ENCODE measurements at places on chromosomes 16 and 17. TPM values are rescaled to one million over a fixed set of nuclear protein-coding genes. Genes with fewer than 3 reads are reported as not detected.

- H3K27me3 ChIP-seq, result peaks cover 5% of the 10 kb centered on the region
- H3K27ac ChIP-seq, result no peak overlapping the region
- H3K4me1 ChIP-seq, result no peaks in the 10 kb centered on the region
- no peak for DNase-seq
- no peaks in the 10 kb centered on the region for H3K36me3 ChIP-seq
Measured at GRCh38 chr16:89048090-89048725, 45.4 kb upstream of the ACSF3 start.

- peaks cover 3% of the 10 kb centered on the region for H3K36me3 ChIP-seq
- no peak for DNase-seq
- H3K4me3 ChIP-seq, result no peak overlapping the region
- H3K27me3 ChIP-seq, result peaks cover 9% of the 10 kb centered on the region
- no peak overlapping the region for H3K27ac ChIP-seq
Measured at GRCh38 chr17:322006-322780, 30.4 kb downstream of the RPH3AL start.

- H3K36me3 ChIP-seq, result peaks cover 45% of the 10 kb centered on the region
- H3K27ac ChIP-seq, result no peak overlapping the region
- no peak for DNase-seq
- H3K27me3 ChIP-seq, result no peaks in the 10 kb centered on the region
Measured at GRCh38 chr17:64056269-64057005, 36.0 kb upstream of the ICAM2 start.

- no peaks in the 10 kb centered on the region for H3K27me3 ChIP-seq
- H3K27ac ChIP-seq, result no peak overlapping the region
- H3K4me3 ChIP-seq, result no peak overlapping the region
- DNase-seq, result no peak
- H3K4me1 ChIP-seq, result no peaks in the 10 kb centered on the region
Measured at GRCh38 chr17:56305007-56305406, 151.7 kb downstream of the ANKFN1 start.

GRCh38 chr17:13540546-13540945 is 61.2 kb downstream of the HS3ST3A1 start:
- no peak overlapping the region for H3K4me3 ChIP-seq
- H3K27ac ChIP-seq, result peak overlapping the region; percentile 28
- no peaks in the 10 kb centered on the region for H3K36me3 ChIP-seq
- H3K4me1 ChIP-seq, result peaks cover 58% of the 10 kb centered on the region
- no peaks in the 10 kb centered on the region for H3K27me3 ChIP-seq

GRCh38 chr17:57550668-57551315 is 194.3 kb downstream of the CCDC182 start:
- no peaks in the 10 kb centered on the region for H3K27me3 ChIP-seq
- no peak overlapping the region for H3K4me3 ChIP-seq
- no peak for DNase-seq
- H3K36me3 ChIP-seq, result no peaks in the 10 kb centered on the region

DNA sequence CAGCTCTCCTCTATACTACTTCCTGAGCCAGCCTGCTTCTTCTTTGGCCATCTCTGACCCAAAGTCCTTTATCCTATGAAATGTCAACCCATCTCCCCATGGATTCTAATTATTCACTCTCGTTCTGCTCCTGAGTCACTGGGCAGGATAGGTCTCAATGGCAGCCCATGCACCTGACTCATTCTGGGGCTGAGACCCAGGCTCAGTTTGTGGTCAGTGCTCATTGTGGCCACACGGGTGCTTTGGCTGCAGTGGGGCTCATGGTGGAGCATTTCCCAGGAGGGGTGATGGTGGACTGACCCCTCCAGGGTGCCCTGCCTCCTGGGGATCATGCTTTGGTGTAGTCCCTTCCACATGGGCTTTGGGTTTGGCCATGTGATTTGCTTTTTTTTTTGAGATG is 154.8 kb upstream of the WSCD1 start:
- no peak overlapping the region for H3K27ac ChIP-seq
- no peaks in the 10 kb centered on the region for H3K4me1 ChIP-seq
- H3K4me3 ChIP-seq, result no peak overlapping the region
- DNase-seq, result no peak
- H3K36me3 ChIP-seq, result no peaks in the 10 kb centered on the region

DNA sequence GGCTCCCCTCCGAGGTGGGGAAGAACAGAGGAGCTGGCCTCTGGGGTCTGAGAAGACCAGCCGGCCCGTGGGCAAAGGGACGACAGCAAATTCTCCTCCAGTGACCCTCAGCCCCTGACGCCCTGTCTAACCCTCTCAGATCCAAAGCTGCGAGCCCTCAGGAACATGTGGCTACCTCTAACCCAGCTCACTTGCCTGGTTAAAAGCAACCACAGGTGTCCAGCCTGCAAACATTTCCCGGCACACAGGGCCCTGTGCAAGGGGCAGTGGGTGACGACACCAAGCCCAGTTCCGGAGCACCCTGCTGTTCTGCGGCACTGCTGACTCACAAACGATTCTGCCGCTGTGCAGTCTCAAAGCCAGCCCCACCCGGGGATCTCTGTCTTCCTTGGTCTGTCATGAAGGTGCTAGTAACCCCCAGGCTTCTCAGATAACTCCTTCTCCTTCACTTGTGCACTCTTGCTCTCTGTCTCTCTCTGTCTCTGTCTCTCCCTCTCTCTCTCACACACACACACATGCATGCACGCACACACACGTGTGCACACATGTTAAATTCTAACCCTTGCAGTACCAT is 23.0 kb downstream of the WNT3 start:
- peaks cover 37% of the 10 kb centered on the region for H3K27me3 ChIP-seq
- no peaks in the 10 kb centered on the region for H3K36me3 ChIP-seq
- no peak overlapping the region for H3K4me3 ChIP-seq
- no peak overlapping the region for H3K27ac ChIP-seq
- DNase-seq, result no peak

DNA sequence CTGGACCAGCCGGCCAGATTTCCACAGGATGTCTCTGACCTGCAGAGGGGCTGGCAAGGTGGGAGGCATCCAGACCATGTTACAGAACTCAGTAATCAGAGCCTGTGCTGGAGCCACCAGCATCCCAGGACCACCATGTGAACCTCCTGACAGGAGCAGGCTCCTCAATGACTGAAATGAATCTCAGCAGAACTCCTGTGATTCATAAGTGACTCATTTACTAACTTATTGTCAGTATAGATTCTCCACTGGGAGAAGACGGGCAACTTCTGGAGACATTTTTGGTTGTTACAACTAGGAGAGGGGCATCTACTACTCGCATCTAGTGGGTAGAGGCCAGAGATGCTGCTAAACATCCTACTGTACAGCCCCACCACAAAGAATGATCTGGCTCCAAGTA is 3.1 kb upstream of the WWOX start:
- DNase-seq, result no peak
- no peak overlapping the region for H3K4me3 ChIP-seq
- no peaks in the 10 kb centered on the region for H3K36me3 ChIP-seq
- peaks cover 11% of the 10 kb centered on the region for H3K4me1 ChIP-seq
- no peak overlapping the region for H3K27ac ChIP-seq
- peaks cover 23% of the 10 kb centered on the region for H3K27me3 ChIP-seq

DNA sequence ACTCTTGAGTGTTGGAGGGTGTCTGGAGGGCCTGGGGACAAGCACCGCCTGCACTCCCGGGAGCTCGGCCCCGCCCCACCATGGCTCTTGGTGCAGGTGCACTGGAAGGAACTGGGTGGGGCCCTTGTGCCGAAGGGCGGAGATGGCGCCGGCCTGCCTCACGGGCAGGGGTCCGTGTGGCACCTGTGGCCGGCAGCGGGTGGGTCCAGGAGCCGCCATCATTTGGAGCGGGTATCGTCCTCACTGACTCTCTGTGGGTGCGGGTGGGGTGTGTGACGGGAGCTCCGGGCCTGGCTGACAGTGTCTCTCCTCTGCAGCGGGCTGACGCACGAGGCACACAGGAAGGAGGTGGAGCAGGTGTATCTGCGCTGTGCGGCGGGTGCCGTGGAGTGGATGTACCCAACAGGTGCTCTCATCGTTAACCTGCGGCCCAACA is 5.2 kb downstream of the METRNL start:
- H3K4me1 ChIP-seq, result peaks cover 69% of the 10 kb centered on the region
- H3K36me3 ChIP-seq, result peaks cover 29% of the 10 kb centered on the region
- peak overlapping the region; percentile 38 for H3K4me3 ChIP-seq
- no peaks in the 10 kb centered on the region for H3K27me3 ChIP-seq
- DNase-seq, result no peak
- H3K27ac ChIP-seq, result peak overlapping the region; percentile 94

GRCh38 chr16:11768849-11769248 is 26.2 kb upstream of the TXNDC11 start:
- peaks cover 64% of the 10 kb centered on the region for H3K36me3 ChIP-seq
- H3K4me1 ChIP-seq, result no peaks in the 10 kb centered on the region
- no peak for DNase-seq
- no peak overlapping the region for H3K4me3 ChIP-seq

DNA sequence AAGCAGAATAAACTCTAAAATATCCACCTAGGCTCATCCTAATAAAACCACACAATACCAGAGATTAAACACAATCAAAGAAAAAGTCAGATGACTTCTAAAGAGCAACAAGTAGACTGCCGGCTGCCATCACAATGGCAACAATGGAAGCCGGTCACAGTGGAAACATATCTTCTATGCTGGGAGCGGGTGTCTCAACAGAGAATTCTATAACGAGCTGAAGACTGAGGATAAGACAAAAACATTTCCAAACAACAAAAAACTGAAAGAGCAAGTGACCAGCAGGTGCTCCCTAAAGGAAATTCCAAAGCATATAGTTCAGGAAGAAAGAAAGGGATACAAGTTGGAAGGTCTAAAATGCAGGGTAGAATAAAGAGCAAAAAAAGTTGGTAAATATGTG is 8.9 kb downstream of the NSMCE1 start:
- peaks cover 7% of the 10 kb centered on the region for H3K36me3 ChIP-seq
- H3K4me1 ChIP-seq, result peaks cover 4% of the 10 kb centered on the region
- no peak overlapping the region for H3K27ac ChIP-seq
- H3K4me3 ChIP-seq, result no peak overlapping the region

DNA sequence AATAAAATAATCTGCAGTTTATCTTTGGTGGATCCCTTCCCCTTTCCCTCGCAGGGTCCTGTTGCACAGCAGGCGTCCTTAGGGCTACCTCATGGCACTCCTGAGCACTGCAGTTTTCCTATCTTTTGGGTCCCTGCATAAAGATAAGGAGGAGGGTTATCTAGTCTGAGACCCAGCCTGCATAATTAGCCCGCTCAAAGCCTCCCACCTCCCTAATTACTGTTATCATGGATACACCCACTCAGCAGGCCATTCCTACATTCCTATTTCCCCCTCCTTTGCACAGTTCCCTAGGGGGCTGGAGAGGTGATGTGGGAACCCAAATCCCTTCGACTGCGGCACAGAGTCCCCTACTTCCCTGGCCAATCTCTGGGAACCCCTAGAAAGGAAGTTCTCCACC is 5.1 kb upstream of the CLUH start:
- no peak for DNase-seq
- H3K27ac ChIP-seq, result no peak overlapping the region
- H3K36me3 ChIP-seq, result no peaks in the 10 kb centered on the region
- H3K27me3 ChIP-seq, result no peaks in the 10 kb centered on the region

DNA sequence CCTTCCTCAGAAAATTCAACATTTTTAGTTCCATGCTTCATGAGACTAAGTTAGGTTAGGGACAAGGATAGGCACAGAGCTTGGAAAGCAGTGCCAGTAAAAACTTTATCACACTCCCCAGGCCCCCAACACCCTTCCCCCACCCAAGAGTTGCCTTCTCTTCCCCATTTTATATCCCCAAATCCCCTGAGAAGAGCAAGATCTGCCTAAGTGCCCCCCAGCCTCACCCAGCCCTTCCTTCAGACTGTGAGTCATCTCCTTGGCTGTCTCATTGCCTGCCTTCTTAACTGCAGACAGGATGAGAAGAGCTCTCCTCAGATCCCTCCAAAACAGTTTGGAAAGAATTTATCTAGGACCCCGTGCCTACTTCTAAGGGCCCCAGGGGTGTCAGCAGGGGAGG is 55.8 kb downstream of the NEUROD2 start:
- H3K4me1 ChIP-seq, result peaks cover 11% of the 10 kb centered on the region
- peaks cover 37% of the 10 kb centered on the region for H3K36me3 ChIP-seq

GRCh38 chr16:31099860-31100638 is 5.5 kb upstream of the VKORC1 start:
- no peak overlapping the region for H3K4me3 ChIP-seq

GRCh38 chr17:58595194-58595792 is 80.9 kb upstream of the MTMR4 start:
- DNase-seq, result no peak
- H3K4me1 ChIP-seq, result no peaks in the 10 kb centered on the region
- no peaks in the 10 kb centered on the region for H3K36me3 ChIP-seq
- H3K4me3 ChIP-seq, result no peak overlapping the region

GRCh38 chr17:58416937-58417299 is 416 bp downstream of the RNF43 start:
- no peak overlapping the region for H3K4me3 ChIP-seq
- H3K36me3 ChIP-seq, result no peaks in the 10 kb centered on the region
- no peak overlapping the region for H3K27ac ChIP-seq
- H3K27me3 ChIP-seq, result peaks cover 58% of the 10 kb centered on the region
- H3K4me1 ChIP-seq, result peaks cover 6% of the 10 kb centered on the region
- DNase-seq, result no peak

DNA sequence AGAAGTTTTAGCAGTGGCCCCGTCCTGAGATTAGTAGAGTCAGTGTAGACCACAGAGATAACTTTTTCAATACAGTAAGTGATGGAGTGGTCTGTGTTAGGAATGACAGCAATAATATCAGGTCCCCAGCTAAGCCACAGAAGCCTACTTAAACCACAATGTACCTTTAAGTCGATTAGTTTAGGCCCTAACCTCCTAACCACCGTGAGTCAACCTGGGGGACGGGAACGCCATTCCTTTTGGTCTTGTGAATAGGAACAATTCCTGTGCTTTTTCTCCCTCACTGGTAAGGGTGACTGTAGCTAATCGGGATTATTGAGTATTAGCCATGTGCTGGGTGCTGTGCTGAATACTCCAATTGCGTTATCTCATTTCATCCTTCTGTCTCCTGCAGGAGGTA is 14.0 kb downstream of the YPEL2 start:
- H3K27ac ChIP-seq, result no peak overlapping the region
- no peak for DNase-seq
- H3K27me3 ChIP-seq, result no peaks in the 10 kb centered on the region
- peaks cover 3% of the 10 kb centered on the region for H3K36me3 ChIP-seq
- no peak overlapping the region for H3K4me3 ChIP-seq
- H3K4me1 ChIP-seq, result peaks cover 68% of the 10 kb centered on the region

GRCh38 chr17:45398800-45399199 is 33.9 kb downstream of the ARHGAP27 start:
- peaks cover 10% of the 10 kb centered on the region for H3K27me3 ChIP-seq
- no peak for DNase-seq
- H3K4me1 ChIP-seq, result peaks cover 3% of the 10 kb centered on the region
- no peak overlapping the region for H3K4me3 ChIP-seq
- no peaks in the 10 kb centered on the region for H3K36me3 ChIP-seq

GRCh38 chr17:76612977-76613851 is 27.6 kb upstream of the ST6GALNAC2 start:
- H3K4me1 ChIP-seq, result no peaks in the 10 kb centered on the region
- H3K27me3 ChIP-seq, result peaks cover 13% of the 10 kb centered on the region
- H3K36me3 ChIP-seq, result no peaks in the 10 kb centered on the region
- no peak overlapping the region for H3K4me3 ChIP-seq

GRCh38 chr17:70206361-70207010 is 37.2 kb downstream of the KCNJ2 start:
- no peaks in the 10 kb centered on the region for H3K36me3 ChIP-seq
- H3K27ac ChIP-seq, result no peak overlapping the region
- no peak for DNase-seq
- H3K4me3 ChIP-seq, result no peak overlapping the region
- H3K27me3 ChIP-seq, result peaks cover 12% of the 10 kb centered on the region

GRCh38 chr17:44376124-44376523 is 12.5 kb upstream of the FAM171A2 start:
- peak; percentile 82 for DNase-seq
- no peak overlapping the region for H3K27ac ChIP-seq
- H3K4me3 ChIP-seq, result no peak overlapping the region
- peaks cover 8% of the 10 kb centered on the region for H3K27me3 ChIP-seq

USP43 gene
- 3.8 TPM for total RNA-seq

CCL2 gene
- total RNA-seq, result 50.3 TPM

ST6GALNAC2 gene
- total RNA-seq, result 1.9 TPM

RHBDL1 gene
- total RNA-seq, result 5.4 TPM

ZNF319 gene
- 14.9 TPM for total RNA-seq

MRC2 gene
- total RNA-seq, result 419 TPM

ARHGAP23 gene
- total RNA-seq, result 177 TPM

ABCA6 gene
- 1.7 TPM for total RNA-seq

Measured in osteocyte (in vitro differentiated cells).